ENCODE measurements at places on chromosomes 2 and 18.

GRCh38 chr18:63017076-63017475 is 301.7 kb downstream of the PHLPP1 start:
- DNase-seq: no peak

- no peak for DNase-seq
Measured at GRCh38 chr2:217918308-217919024, 84.3 kb downstream of the TNS1 start.

GRCh38 chr2:138183705-138184104 is 219.4 kb downstream of the HNMT start:
- DNase-seq: no peak

- no peak for DNase-seq
Measured at GRCh38 chr2:223037445-223037800, 14.6 kb upstream of the KCNE4 start.

GRCh38 chr2:203993011-203993410 is 56.4 kb downstream of the ICOS start:
- no peak for DNase-seq

DNA sequence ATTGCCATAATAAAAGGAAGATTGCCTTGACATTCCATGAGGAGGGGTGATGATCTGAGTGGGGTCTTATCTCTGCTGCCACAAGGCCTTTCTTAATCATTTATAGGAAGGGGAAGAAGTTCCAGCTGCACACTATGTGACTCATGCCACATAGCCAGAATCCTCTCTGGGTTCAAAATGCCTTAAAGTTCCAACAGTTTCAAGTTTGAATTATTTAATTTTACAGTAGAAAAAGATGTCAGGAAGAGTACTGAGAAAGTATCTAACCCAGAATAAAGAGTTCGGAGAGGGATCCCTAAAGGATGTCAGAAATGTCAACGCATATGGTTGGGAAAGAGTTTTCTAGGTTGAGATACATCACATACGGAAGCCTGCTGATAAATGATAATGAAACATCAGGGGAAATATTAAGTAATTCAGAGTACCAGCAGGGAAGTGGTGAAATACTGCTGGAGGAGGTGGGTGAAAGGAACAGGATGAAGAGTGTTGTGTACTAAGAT is 999.9 kb downstream of the TSN start:
- DNase-seq: no peak

DNA sequence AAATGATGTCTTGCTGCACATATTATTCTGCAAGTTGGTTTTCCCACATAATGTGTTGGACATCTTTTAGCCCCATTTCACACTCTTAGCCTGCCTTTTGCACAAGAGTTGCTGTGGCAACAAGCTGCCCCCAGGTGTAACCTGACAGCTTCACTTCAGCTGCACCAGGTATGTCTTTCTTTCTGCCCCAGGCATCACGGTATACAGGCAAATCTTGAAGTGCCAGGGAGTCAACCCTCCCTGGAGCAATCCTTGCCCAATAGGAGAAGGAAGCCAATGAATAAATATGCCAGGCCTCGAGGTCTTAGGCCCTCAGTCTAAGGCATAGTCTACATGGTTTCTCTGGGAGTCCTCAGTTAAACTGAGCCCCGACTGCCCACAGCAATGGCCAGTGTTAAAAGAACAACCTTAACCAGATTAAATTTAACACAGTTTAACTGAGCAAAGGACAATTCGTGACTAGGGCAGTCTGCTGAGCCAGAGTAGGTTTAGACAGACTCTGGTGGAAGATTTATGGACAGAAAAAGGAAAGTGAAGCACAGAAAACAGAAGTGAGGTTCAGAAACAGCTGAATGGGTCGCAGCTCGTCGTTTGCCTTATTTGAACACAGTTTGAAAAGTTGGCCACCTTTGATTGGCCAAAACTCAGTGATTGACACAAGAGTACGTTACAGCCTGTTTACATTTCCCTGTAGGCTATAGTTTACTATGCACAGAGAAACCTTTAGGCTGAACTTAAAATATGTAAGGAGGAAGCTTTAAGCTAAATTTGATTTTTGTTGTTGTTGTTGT is 32.0 kb upstream of the C1QL2 start:
- DNase-seq: no peak

DNA sequence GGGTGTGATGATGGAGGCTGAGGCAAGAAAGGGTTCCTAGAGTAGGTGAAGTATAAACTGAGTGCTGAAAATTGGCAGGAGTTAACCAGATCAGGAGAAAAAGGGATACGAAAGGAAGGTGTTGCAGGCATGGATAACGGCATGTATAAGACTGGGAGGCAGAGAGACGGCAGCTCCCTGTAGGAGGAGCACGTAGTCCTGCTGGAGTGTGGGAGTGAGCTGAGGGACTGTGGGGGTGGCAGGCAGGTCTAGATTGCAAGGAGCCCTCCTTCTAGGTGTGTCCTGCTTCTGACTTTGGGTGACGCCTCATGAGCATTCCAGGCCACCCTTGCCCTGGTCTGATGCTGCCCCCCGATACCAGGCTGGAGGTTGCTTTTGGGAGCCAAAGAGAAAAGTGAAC is 36.4 kb upstream of the KCTD1 start:
- DNase-seq: no peak

DNA sequence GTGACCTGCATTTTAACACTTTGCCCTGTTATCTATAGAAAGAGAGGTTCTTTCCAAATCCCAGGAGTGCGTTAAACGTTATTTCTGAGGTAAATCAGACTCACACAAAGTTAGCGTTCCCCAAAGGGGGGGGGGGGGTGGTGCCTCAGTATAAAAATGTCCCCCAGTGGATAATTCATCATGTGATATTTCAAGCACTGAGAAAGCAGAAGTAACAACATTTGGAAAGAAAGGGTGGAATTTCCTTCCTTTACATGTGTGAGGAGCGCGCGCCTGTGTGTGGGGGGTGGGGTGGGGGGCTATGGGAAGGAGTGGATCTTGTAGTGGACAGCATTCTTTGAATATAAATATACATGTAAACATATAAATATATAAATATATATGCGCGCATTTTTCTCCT is 630.9 kb downstream of the NYAP2 start:
- no peak for DNase-seq

DNA sequence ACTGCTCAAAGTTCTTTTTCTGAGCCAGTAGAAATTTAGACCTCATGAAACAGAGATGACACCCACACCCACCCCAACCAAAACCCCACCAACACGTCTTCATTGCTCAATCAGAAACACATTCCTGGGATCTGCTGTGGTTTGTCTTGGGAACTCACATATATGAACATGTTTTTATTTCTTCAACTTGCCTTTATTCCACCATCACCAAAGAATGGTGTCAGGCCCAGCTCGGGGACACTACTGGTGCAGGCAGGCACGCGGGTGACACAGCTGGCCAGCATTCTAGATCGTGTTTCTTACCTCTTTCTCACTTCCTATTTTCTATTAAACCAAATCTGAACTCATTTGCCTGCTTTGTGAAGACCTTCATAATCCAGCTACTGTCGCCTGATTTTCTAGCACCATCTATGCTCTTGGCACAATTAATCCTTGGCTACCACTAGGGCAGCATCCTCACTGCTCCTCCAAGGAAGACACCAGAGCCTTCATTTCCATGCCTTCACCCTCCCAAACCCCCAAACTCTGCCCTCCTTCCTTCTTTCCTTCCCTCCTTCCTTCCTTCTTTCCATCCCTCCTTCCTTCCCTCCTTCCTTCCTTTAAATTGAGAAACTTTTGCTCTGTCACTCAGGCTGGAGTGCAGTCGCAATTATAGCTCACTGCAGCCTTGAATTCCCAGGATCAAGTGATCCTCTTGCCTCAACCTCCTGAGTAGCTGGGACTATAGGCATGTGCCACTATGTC is 157.1 kb downstream of the BCL2 start:
- DNase-seq: no peak

- no peak for DNase-seq
Measured at GRCh38 chr2:108363908-108364225, 13.9 kb upstream of the SULT1C4 start.

DNA sequence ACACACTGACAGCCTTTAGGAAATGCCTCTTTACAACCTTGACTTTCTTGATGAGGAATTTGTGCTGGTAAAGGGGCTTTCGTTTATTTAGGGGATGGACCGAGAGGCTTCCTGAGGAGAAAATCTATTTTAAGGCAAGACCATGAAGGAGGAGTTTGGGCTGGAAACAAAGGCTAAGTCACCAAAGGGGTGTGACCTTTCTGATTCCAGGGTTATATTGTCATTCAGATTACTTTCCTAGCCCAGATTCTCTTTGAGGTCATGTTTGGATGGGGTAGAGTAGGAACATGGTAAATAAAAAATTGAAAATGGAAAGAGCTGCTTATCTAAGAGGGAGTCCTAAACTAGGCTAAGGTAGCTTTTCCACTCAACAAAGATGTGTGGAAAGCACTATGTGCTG is 77.1 kb upstream of the UGP2 start:
- no peak for DNase-seq

DNA sequence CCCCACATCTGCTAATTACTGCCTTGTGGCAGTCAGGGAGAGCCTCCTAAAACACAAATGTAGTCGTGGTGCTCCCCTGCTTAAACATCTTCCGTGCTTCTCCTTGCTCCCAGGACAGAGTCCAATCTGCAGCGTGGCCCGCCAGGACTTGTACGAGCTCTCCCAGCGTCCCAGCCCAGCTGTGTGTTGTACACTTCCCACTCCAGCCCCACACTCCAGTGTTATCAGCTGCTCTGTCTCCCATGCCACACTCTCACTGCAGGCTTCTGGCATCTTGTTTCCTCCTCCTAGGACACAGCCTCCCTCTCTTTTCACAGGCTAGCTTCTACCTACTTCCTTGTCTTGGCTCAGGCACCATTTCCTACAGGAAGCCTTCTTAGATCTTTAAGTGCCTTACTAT is 199.4 kb downstream of the ALPK2 start:
- no peak for DNase-seq

- no peak for DNase-seq
Measured at GRCh38 chr18:60295674-60296073, 76.9 kb downstream of the MC4R start.

GRCh38 chr2:101111262-101111838 is 39.8 kb downstream of the TBC1D8 start:
- no peak for DNase-seq

DNA sequence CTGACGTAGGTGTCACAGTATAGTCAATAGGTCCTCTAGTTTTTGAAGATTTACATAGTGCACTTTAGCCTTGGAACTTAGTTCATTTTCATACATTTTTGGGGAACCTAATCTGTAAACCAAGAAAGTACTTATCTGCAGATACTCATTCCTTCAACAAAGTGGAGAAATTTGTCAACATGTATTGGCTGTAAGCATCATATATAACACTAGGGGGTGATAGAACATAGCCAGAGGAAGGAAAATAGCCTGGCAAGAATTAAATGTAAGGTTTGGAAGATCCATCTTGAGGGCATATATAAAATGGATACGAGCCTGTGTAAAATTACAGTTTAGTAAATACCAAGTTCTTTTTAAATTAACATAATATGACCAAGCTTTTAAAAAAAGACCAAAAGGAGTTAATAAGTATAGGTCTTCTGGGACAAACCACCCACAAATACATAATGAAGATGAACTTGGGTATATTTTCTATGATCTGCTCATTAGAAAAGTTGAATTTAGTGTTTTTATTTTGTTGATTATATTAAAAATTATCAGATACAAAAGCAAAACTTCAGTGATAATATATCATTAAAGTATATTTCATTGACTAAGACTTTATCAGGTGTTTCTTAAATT is 18.2 kb downstream of the RPL37A start:
- DNase-seq: no peak

GRCh38 chr2:240774856-240775255 is 45.2 kb downstream of the KIF1A start:
- no peak for DNase-seq

- no peak for DNase-seq
Measured at GRCh38 chr2:164843346-164843911, 1.8 kb upstream of the COBLL1 start.

GRCh38 chr2:58055033-58055786 is 8.6 kb downstream of the VRK2 start:
- no peak for DNase-seq

- DNase-seq: no peak
Measured at GRCh38 chr2:136422512-136422911, 304.6 kb upstream of the CXCR4 start.

DNA sequence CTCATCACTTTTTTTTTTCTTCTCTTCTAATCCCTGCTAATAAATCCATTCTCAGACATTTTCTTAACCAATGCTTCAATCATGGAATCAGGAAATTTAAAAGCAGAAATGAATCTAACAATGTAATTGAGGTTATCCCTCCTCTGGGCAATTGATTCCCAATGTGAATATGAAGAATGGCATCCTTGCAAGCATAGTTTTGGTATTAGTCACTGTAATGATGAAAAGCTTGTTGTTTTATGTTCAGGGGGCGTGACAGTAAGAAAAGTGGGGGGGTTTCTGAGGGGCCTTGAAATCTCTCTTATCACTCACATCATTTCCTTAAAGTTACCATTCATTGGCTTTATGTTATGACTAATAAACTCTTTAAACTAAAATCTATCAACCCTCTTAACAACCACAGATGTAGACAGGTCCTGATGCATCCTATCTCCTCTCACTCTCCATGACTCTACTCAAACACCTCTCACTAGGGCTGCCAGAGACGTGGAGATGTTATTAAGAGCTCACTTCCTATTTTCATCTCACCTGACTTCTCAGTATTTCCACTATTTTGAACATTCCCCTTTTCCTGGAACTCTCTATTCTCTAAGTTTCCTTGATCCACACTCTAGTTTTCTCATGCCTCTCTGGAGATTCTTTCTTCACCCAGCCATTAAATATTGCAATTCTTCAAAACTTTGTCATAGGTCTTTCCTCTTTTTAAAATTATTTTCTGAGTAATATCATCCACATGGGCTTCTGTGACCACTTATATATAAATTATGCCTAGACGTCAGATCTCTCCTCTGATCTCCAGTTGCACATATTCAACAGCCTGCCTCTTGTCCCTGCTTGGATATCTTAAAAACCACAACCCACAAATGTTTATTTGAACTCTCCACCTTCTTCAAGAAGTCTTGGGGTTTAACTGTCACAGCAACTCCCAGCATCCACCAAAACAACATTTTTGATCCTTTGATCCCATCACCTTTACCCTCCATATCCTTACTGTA is 332.9 kb downstream of the CDH2 start:
- no peak for DNase-seq

GRCh38 chr2:60355849-60356261 is 197.6 kb downstream of the BCL11A start:
- DNase-seq: no peak

DNA sequence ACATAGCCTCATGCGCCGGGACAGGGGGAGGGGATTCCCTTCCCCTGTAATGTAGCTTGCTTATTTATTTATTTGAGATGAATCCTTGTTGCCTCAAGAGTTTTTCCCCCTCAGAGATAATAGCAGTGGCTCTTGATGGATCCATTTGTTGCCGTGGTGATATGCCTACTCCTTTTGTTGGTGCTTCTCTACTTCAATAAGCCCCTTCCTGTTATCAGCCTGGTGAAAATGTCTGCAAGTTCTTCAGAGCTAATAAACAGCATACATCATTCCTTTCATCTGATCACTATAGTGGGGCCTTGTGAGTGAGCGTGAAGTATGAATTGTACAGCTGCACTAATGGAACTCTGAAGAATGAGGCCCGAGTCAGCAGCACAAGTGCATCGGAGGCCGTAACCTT is 19.4 kb downstream of the FZD5 start:
- DNase-seq: no peak
